Peyer's patch (tissue), 4 donors: ENCODE measurements at places on chromosomes 3 and 15. TPM values are rescaled to one million over a fixed set of nuclear protein-coding genes. Genes with fewer than 3 reads are reported as not detected.

- no peak for DNase-seq
Measured at GRCh38 chr3:46892285-46893145, 15.0 kb downstream of the PTH1R start.

GRCh38 chr3:187319699-187320302 is 28.3 kb upstream of the MASP1 start:
- DNase-seq, result peak; percentile 53

GRCh38 chr3:138234401-138235179 is 47.5 kb downstream of the ARMC8 start:
- no peak for DNase-seq

- no peak for DNase-seq
Measured at GRCh38 chr15:70341566-70341965, 243.8 kb upstream of the TLE3 start.

DNA sequence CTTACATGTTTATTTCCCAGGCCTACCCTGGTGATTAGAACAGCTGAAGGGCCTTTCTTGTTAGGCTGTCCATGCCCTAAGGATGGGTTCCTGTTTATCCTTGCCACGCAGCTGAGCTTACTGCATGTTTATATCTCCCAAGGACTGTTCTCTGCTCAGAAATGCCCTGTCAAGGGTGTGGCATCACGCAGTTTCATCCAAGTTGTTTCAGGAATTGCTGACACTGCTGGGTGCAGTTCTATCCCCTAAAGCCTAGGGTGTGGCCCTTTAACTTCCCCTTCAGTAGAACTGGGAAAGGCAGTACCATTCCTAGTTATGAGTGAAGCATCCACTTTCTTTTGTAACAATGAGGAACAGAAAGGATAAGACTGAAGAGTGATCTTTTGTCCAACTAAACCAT is 5.0 kb downstream of the ELL3 start:
- no peak for DNase-seq

DNA sequence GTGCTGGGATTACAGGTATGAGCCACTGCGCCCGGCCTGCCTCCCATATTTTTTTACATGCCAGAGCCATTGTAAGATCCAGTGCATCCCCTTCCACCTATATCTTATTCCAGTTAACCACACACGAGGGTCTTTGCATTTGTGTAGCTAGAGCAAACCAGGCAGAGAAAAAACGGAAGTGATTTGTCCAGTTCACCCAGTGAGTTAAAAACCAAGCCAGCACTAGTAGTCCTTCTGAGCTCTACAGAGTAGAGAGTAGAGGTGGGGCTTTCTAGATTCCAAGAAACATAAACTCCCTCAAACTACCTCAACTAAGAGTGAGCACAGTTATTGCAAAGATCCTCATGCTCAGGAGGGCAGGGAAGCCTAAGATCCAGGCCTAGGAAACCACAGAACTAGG is 34.7 kb downstream of the TMEM158 start:
- no peak for DNase-seq

DNA sequence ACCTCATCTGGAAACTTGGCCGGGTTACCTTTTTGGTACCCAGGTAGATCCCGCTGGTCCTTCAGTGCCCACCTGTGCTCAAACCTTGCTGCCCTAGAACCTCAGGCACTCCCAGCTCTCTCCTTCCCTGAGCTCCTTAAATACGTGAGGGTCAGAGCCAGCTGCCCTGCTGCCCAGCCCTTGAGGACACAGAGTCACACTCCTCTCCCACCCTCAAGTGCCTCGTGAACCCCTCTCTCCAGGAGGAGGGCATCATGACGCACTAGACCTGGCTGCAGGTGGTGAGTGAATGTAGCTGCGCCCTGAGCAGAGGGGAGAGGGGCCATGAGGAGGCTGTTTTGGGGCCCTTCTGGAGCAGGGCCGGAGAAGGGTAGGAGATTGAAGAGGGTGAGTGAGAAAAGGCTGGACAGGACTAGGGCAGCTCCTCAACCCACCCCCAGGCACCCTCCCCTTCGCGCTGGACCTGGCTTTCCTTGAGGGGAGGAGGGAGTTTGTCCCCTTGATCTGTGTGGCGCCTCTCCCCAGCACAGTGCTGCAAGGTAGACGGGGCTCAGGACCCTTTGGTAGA is 941 bp downstream of the SLC12A8 start:
- DNase-seq, result no peak

DNA sequence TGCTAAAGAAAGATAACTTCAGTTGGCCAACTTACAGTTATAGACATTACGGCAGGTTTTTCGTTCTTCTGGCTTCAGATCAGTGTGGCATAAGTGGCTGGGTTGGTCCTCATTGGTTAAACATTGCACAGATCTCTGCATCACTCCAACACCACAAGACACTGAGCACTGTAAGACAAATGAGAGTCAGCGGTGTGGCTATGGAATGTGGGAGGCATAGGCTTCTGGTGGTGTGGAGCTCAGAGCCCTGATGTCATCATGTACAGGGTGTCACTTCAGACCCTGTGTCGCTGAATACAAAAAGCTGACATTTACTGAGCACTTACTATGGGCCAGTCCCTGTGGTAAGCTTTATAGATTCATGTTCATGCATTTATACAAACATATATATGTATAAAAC is 146.0 kb downstream of the ADAMTS9 start:
- no peak for DNase-seq

DNA sequence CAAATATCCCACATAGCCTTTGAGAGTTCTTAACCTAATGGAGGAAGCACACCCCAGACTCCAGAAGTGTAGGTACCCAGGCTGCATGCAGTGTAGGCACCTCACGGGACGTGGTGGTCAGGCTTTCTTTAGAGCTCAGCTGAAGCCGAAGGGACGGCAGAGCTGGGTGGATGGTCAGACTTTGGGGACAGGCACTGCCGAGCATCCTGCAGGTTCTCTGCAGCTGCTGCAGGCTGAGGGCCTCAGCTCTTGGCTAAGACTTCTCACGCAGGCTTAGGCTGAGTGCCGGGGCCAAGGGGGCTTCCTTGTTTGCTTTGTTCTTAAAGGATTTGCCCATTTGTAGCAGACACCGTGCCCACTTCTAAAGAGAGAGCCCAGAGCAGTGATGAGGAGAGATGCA is 177.0 kb downstream of the RAB11A start:
- DNase-seq, result no peak

DNA sequence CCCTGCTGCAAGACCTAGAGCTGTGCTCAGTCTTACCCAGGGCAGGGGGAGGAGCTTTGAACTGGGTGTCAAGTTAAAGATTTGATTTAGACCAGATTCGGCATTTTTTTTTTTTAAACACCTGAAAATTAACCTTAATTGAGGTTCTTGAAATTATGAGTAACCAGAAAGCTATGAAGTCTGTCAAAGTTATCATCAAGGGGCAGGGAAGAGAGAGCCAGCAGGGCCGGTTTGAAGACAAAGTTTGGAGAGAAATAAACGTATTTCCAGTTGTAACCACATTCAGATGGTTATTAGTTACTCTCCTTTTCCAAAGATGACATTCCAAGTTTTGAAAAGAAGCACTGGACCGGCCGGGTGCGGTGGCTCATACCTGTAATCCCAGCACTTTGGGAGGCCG is 12.0 kb downstream of the TMEM266 start:
- no peak for DNase-seq

Gene GRK7
- total RNA-seq, result not detected

Gene C2CD4B
- 3.0 TPM for total RNA-seq

Gene MAGI1
- 63.5 TPM for total RNA-seq

Gene KBTBD12
- total RNA-seq, result 3.5 TPM

Gene THSD4
- total RNA-seq, result 59.5 TPM

Gene PLSCR5
- not detected for total RNA-seq
